Pulmonary artery endothelial cell (primary cell): ENCODE measurements at places on chromosomes 13 and 19. TPM values are rescaled to one million over a fixed set of nuclear protein-coding genes. Genes with fewer than 3 reads are reported as not detected.

DNA sequence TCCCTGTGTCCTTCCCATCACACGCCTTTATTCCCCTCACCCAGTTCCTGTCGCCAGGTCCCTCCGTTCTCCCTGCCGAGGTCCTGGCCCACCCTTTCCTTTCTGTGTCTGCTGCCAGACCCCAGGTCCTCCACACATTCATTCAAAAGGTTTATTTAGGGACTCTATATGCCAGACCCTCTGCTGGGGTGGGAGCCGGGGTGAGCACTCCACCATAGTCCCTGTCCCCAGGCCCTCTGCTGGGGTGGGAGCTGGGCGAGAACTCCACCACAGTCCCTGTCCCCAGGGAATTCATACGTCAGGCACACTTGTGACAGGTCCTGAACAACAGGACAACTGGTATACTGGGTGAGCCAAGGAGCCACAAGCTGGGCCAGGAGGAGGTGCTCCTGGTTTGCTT lies 34.4 kb upstream of the TUBGCP3 start:
- DNase-seq: no peak

- DNase-seq: no peak
These were observed 1.8 kb downstream of the CPB2 start for GRCh38 chr13:46103037-46103436.

- no peak for DNase-seq
These were observed 99.6 kb upstream of the SIAH3 start for GRCh38 chr13:45951166-45951565.

DNA sequence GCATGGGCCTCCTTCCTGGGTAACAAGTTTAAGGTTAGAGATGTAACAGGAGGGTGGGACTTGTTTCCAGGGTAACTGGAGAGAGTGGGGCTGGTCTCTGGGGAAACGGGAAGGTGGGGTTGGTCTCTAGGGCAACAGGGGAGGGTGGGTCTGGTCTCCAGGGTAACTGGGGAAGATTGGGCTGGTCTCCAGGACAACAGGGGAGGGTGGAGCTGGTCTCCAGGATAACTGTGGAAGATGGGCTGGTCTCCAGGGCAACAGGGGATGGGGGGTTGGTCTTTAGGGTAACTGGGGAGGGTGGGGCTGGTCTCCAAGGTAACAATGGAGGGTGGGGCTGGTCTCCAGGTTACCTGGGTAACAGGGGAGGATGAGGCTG lies 36.5 kb downstream of the SPTBN4 start:
- DNase-seq: no peak

DNA sequence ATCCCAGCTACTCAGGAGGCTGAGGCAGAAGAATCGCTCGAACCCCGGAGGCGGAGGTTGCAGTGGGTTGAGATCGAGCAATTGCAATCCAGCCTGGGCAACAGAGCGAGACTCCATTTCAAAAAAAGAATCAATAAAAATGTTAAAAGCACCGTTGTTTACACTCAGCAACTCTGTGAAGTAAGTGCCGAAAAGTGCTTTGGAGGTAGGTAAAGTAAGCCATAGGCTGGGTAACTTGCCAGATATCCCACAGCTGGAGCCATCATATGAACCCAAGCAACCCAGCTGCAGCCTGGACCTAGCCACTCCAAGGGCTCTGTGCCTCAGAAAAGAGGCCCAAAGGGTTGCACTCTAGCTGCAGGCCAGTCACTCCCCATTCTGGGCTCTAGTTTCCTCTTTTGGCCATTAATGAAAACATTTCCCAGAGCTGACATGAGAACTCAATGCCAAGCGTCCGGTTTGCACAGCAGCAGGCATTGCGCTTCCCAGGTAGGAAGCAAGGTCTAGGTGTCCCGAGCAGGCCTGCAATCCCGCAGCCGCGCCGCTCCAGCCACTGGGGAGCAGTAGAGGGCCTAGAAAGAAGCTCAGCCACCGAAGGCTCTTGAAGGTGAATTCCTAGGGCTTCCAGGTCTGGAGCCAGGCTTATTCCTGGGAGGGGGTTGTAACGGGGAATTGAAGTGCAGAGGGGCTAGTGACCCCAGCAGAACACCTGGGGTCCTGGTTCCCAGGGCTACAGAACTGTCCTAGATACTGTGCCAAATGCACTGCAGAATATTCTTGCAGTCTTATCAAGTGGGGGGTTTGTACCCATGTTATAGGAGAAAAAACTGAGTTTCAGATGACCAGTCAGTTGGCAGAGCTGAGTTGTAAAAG lies 4.1 kb upstream of the CD79A start:
- DNase-seq: peak; percentile 15

DNA sequence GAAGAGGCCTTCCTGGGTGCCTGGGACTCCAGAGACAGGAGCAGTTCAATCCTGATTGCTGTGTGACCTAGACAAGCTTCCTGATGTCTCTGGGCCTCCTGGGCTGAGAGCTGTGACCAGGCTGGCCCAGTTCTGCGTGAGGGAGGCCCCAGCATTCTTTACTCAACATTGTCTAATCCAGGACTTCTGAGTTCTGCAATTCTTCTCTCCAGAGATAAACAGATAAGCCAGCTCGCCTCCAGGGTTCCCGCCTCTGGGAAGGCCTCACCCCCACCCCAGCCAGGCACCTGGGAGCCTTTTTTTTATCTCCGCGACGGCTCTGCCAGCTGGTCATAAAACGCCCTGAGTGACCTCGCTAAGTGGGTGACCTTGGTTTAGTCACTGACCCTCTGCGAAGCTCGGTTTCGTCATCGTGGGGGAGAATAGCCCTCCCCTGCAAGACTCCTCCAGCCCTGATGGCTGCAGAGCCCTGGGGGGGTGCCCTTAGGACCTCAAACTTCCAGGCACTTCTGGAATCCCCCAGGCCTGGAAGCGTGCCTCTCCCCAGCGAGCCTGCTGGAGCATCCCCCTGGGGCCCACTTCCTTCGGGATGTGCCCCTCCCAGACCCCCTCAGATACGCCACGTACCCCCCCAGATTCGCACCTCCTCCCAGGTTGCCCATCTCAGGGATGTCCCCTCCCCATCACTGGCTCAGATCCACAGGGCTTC lies 1.9 kb downstream of the SULT2B1 start:
- DNase-seq: no peak

DNA sequence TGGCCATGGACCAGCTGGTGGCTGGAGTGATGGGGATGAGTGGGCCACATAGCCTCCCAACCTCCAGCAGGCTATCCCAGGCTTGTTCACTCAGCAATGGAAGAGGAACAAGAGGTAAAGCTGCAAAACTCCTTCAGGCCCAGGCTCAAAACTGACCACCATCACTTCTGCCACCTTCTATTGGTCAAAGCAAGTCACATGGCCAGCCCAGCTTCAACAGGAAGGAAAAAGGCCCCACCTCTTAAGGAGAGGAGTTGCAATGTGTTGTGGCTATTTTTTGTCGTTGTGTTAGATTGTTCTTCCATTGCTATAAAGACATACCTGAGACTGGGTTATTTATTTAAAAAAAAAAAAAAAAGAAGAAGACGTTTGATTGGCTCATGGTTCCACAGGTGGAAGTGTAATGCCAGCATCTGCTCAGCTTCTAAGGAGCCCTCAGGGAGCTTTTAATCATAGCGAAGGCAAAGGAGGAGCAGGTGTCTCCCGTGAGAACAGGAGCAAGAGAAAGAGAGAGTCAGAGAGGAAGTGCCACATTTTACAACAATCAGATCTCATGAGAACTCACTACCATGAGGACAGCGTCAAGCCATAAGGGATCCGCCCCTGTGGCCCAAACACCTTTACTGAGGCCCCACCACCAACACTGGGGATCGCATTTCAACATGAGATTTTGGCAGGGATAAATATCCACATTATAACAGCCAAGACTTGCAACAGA lies 5.4 kb downstream of the IGSF23 start:
- no peak for DNase-seq

DNA sequence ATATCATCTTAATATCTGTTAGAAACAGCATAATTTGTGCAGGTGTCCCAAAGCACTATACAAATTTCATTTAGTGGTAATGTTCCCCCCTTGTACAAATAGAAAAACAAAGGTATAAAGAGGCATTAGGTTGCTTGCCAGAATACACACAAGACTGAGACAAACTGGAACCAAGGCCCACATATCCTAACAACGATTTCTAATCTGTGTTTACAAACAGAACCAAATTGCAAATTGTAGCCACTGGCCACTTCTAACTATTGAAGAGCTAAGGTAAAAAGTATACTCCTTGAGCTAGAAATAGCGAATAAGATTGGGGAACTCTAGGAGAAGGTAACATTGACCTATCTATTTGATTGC lies 526.1 kb downstream of the KLF12 start:
- DNase-seq: no peak

GRCh38 chr13:110156301-110157049 lies 150.5 kb downstream of the COL4A1 start:
- DNase-seq: no peak

DNA sequence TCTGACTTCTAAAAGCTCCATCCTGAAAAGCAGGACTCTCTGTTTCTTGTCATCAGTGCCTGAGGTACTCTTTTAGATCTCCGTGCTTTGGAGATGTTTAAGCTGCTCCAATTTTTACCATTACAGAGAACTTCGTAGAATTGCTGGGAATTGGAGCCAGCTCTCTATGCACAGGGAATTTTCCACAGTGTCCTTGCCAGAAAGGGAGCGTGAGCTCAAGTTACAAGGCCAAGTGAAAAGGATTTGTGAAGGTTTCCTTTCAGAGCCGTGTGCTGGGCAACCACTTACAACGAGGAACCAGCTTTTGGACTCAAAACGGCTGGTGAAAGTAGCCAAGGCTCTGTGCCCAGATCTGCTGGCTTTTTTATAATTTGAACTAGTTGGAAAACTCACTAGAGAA lies 82.6 kb downstream of the NUFIP1 start:
- no peak for DNase-seq

DNA sequence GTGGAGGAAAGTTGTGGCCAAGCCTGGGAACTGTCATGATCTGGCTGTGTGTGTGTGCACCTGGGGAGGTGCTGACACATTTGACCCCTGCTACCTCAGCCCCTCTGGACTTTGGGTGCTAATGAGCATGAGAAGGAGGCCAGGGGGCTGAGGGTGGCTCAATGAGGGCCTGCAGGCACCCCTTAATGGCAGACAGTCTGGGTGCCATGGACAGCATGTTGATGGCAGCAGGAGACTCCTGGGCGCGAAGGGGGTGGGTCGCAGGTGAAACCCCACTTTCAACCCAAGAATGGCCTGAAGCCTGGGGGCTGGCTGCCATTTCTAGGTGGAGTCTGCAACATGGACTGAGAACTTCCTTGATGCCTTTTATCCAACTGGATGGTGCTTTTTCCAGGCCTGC lies 216.4 kb upstream of the TRPC4 start:
- no peak for DNase-seq

GRCh38 chr19:35703343-35703742 lies 1.0 kb upstream of the ZBTB32 start:
- no peak for DNase-seq

DNA sequence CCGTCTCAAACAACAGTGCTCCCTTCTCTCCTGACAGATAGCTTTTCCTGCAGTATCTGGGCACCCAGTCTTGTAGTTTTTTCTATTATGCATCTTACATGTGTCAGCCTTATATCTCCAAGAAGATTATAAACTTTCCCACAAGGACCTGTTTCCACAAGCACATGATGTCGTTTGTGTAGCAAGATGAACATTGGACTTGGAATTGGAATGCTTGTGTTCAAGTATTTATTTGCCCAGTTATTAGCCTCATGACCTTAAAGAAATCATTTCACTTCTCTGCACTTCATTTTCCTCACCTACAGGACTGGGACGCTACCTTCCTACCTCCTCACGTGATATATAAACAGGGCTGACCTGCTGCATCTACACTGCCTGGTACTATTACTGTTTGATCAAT lies 21.5 kb downstream of the SHISA2 start:
- DNase-seq: no peak

CKM gene
- not detected in 2 replicates for total RNA-seq

CCDC61 gene
- 7.3 and 9.5 TPM in 2 replicates for total RNA-seq

DACT3 gene
- total RNA-seq: 0.66 and 1.3 TPM in 2 replicates

KIR2DL3 gene
- total RNA-seq: not detected in 2 replicates

GARIN5A gene
- total RNA-seq: not detected in 2 replicates

ACP7 gene
- total RNA-seq: 0.20 and 0.21 TPM in 2 replicates

STOML3 gene
- not detected in 2 replicates for total RNA-seq

ZNF468 gene
- total RNA-seq: 19.8 and 39.5 TPM in 2 replicates
